ENCODE measurements at places on chromosomes 6 and 20.

- peak; percentile 62 for DNase-seq
Observed at GRCh38 chr6:44000164-44000842, 126.9 kb downstream of the MRPL14 start.

DNA sequence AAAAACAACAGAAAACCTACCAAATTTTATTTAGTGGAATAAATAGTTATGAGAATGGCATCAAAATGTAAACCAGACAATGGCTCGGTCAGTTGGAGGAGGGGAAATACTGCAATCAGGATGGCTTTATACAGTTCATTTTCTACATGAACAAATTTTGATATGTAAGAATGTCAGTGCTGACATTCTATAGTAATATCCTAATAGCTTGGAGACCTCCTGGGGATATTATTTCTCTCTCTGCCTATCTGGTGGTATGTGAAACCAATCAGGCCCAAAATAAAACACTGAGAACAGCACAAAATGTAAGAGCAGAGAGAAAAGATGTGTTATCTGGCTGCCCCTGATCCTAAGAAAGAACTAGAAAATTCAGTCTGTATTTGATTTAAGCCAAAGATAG, 327.7 kb downstream of the UBE3D start:
- DNase-seq = no peak

GRCh38 chr6:169096388-169096787, 157.3 kb downstream of the THBS2 start:
- DNase-seq = no peak

DNA sequence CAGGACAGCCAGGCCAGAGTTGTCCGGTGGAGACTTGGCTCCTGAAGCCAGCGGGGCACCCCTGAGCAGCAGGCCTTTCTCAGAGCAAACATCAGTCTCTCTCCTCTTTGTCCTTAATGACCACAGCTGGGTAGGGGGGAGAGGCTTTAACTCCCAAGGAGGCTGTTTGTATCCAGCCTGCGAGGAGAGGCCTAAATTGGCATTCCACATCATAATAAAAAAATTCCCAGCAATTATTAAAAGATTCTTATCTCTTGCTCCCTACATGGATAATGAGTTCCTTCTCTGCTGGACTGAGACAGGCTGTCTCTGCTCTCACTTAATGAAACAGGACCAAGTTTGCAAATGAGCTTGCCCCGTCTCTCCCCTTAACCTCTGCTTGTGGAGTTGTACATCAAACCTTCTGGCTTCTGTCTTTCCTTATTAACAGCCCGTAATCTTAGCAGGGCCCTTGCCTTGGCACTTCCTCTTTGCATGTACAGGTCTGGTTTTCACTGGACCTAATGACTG, 838.2 kb downstream of the MAFB start:
- no peak for DNase-seq

DNA sequence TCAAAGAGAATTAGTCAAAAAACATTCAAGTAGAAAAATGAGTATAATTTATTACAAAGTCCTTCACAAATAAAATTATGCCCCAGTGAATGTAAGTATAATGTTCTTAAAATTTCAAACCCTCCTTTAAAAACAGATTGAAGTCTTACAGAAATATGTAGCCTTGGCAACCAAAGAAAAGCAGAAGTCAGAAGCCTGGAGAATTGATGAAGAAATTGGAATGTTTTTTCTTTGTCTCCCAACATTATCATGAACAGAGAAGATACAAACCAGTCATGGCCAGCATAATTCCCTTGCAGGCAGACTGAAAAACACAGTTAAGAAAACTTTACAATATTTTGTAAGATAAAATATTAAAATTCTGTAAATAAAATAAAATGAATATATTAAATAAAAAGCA, 221.9 kb downstream of the TBC1D32 start:
- no peak for DNase-seq

- no peak for DNase-seq
Observed at GRCh38 chr6:21591446-21591845, 2.1 kb upstream of the SOX4 start.

DNA sequence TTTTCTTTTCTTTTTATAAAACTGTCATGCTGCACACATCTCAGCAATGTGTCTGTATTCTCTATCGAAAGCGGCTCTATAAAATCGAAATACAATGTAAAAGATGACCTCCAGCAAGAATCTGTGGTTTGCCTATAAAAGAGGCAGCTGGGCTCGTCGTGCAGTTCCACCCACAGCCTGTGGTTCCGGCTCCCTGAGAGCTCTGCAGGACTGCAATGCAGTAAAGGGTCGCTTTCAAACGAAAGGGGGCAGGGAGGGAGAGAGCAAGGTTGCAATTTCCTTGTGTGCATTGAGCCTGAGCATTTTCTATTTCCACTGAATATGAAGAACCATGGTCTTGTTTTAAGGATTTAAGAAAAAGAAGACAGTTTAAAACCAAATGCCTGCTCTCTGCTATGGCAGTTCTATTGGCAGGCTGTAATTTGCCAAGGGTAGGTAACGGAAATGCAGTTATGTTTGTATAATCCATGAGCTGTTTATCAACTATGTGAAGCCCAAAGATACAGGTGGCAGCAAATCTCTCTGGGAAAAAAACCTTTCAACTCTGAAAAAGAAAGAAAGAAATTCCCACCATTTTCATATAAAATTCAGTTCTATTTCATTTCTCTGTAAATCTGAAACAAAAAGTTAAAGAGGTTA, 236.5 kb downstream of the HACE1 start:
- no peak for DNase-seq

- DNase-seq = no peak
Observed at GRCh38 chr6:163826629-163827028, 412.1 kb downstream of the QKI start.

GRCh38 chr20:58065508-58066361, 162.7 kb downstream of the ANKRD60 start:
- DNase-seq = no peak

DNA sequence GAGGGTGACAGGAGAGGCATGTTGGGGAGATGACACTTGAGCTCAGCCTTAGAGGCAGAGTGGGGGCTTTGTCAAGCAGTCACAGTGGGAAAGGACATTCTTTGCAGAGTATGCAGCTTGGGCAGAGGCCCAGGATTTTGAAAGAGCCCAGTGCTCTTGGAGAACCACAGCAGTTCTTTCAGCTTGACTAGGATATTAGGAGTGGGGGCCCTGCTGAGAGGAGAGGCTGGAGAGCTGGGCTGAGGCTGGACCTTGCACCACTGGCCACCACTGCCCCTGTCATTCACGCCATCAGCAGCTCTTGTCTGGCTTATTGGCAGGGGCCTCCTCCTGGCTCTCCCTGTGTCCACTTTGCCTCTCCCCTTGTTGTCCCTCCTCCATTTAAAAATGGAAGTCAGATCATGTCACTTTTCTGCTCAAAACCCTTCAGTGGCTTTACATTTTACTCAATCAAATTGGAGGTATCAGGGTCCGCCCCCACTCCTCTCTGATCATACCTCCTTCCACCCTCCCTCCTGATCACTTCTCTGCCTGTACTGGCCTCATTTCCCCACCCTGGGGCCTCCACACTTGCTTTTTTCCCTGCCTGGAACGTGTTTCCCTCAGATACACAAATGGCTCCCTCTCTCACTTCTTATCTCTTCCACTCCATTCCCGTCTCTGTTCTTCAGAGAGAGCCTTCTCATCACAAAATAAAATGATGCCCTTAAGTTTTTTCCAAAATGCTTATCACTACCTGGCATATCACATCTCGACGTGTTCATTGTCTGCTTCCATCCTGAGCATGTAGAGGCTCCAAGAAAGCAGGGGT, 10.5 kb downstream of the MANBAL start:
- DNase-seq = no peak

DNA sequence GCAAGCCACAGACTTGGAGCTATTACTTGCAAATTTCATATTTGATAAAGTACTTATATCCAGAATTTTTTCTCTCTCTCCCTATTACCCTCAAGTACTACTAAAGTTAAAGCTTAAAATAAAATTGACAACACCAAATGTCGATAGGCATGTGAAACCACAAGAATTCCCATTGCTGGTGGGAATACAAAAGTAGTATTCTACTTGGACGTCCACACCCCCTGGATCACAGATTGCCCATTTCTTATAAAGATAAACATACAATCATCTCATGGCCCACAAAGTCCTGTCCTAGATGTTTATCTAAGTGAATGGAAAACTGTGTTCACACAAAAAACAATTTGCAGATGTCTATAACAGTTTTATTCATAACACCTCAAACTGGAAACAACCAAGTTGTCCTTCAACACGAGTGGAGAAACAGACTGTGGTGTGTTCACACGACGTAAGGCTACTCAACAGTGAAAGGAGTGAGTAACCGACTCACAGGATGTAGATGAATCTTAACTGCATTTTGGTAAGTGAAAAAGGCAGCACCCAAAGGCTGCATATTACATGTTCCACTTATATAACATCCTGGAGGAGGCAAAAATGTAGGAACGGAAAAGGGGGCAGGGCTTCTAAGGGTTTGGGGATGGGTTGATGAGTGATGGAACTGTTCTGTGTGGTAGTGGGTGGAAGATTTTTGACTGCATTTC, 297.4 kb downstream of the THBS2 start:
- DNase-seq = no peak

DNA sequence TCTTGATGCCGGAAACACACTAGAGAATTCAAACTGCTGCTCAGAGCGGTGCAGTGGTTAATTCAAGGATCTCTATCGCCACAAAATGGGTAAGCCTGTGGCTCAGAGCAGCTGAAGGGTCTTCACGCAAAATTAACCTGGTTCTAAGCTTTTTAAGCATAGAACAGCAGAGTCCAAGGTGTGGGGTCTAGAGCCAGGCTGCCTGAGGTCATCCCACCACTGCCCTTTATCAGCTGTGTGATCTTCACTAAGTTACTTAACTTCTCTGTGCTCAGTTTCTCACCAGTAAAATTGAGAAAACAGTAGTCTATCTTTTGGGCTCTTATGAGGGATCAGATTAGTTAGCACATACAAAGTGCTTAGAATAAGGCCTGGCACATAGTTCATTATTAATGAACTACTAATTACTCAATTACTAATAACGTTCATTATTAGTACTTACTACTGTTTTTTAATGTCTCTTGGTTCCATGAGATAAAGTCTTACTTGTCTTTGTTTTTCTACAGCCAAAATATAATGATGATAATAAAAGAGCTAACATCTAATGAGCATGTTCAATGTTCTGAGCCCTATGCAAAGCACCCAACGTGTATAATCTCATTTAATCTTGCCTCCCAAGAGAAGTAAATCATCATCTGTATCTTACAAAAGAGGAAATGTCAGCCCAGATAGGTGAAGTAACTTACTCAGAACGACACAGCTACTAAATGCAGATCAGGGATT, 92.9 kb downstream of the NFATC2 start:
- DNase-seq = no peak

- DNase-seq = no peak
Observed at GRCh38 chr6:91573826-91574416, 987.0 kb upstream of the MAP3K7 start.

GRCh38 chr6:33278392-33278741, 1.4 kb downstream of the B3GALT4 start:
- no peak for DNase-seq

GRCh38 chr6:21752054-21752811, 158.7 kb downstream of the SOX4 start:
- DNase-seq = no peak
